ENCODE measurements at places on chromosomes 16 and 17.

DNA sequence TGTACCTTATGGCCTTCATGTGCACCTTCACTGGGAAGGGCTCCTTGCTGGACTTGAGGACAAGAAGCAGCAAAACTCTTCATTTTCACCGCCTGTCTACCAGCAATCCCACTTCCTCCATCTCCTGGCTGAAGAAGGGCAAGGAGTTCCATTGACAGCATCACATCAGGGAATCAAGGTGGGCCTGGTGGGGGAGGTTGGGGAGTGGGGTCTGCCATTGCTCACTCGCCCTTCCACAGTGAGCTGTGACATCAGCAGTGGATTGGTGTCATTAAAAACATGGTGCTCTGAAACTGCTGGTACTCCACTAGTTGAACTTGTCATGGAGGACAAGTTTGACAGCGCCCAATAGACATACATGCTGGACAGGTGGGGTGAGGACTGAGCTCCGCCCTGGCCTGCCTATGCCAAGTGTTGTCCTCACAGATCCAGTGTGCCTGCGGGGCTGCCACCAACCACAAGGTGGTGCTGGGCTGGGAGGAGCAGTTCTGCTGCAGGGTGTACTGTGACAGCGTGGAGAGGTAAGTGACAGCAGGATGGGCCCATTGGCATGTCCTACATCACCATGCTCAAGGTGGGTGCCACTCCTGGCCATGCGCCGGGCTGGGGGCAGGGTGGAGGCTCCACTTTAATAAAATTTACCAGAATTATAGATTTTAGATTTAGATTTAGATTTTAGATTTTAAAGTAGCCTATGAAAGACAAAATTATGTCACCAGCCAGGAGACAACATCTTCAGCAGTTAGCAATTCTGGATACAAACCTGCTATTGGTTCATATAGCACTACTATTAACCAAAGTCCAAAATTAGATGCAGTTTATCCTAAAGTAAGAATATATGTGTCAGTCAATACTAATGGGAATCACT lies 1729.1 kb downstream of the TP53TG3F start:
- DNase-seq: no peak

DNA sequence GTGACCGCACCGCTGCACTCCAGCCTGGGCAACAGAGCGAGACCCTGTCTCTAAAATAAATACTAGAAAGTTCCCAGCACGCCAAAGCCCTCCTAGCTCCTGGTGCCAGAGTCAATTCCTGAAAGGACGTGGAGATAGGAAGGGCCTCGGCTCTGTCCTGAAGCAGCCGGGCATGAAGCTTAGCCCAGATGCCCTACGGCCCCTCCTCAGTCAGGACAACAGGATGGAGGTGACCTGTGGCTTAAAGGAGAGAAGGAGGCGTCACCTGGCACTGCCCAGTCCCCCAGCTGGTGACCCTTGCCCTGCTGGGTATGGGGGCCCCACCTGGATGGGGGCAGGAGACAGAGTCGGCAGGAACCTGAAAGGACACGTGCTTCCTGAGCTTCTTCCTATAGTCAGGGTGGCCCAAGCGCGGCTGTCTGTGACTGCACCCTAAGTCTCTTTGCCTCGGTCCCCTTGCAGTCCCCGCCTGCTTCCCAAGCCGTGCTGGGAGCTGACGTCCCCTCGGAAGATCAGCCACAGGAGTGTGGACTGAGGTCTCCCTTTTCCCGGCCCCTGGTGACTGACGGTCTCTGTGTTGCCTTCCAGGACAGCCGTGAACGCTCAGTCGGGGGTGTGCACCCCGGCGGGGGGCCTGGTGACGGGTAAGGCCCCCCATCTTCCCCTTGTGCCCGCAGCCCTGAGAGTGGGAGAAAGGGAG lies 14.9 kb upstream of the RNF213 start:
- DNase-seq: no peak

DNA sequence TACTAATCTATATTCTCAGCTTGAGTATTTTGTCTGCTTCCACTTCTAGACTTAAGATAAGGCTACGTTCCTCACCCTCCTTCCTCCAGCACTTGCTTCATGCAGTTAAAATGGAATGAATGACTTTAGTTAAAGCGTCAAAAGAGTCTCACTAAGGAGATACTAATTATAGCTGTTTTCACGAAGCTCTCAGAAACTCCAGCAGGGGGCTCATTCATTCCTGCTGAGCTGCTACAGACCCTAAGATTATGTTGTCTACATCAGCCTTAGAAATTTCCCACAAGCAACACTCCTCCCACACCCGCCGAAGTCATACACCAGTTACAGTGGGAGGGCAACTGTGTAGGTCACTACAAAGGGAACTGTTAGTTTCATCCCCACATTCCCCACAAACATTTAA lies 57.0 kb upstream of the KIFC3 start:
- DNase-seq: no peak

DNA sequence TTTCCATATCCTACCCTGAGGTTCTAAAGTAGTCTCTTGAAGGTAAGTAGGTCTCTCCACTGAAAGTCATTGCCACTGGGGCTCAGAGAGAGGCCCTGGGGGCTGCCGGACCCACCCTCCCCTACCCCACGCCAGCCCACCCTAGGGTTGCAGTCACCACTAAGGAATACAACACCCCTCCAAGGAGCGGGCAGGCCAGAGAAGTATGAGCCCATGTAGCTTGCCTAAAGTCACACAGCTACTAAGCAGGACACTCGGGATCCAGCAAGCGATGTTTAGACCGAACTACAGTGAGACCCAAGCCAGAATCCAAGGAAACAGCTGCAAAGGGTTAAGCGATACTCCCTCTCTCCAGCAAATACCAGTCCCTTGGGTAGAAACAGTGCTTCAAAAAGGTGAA lies 27.0 kb downstream of the C16orf78 start:
- DNase-seq: no peak

DNA sequence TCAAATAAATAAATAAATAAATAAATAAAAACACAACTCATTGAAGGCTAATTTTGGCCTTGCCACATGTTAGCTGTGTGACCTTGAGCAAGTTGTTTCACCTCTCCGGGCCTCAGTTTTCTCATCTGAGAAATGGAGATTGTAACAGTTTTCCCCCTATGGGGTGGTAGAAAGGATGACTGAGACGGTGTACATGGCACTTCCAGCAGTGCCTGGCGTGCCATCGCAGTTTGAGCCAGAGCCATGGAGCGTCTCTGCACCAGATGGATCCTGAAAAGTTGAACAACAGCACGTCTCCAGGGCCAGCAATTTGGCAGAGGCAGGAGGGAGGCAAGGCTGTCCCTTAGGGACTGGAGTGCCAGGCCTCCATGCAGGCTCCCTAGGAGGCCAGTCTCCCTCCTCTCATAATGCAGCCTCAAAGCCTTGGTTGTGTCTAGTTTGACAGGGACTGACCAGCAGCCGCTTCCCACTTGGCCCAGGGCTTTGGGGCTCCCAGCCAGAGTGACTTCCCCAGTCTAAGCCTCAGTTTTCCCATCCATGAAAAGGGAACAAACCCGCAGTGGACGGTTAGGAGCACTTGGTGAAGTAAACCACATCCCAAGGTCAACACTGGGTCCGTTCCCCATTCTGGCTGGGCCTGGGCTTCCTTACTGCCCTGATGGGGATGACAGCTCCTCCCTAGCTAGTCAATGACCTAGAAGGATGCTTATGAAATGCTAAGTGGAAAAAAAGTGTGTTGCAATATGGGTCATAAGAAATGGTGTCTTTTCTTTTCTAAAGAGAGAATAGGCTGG lies 19.3 kb downstream of the SOCS1 start:
- no peak for DNase-seq

- DNase-seq: no peak
Observed at GRCh38 chr16:48321317-48322036, 63.7 kb downstream of the SIAH1 start.

Data from stimulated activated effector memory CD8-positive, alpha-beta T cell treated with anti-CD3 and anti-CD28 coated beads, Interleukin-12 subunit alpha, Interleukin-12 subunit beta, amount 100 ng/mL, for 72 hours (primary cell).